ENCODE measurements at places on chromosomes 12 and 14.
A peak's percentile ranks its signal among the peaks of the same experiment; 100 is the strongest.

- DNase-seq = peak; percentile 3
These were observed 12.6 kb upstream of the AMN start for GRCh38 chr14:102909911-102910310.

- no peak for DNase-seq
These were observed 119.8 kb downstream of the KCNK10 start for GRCh38 chr14:88203291-88203690.

DNA sequence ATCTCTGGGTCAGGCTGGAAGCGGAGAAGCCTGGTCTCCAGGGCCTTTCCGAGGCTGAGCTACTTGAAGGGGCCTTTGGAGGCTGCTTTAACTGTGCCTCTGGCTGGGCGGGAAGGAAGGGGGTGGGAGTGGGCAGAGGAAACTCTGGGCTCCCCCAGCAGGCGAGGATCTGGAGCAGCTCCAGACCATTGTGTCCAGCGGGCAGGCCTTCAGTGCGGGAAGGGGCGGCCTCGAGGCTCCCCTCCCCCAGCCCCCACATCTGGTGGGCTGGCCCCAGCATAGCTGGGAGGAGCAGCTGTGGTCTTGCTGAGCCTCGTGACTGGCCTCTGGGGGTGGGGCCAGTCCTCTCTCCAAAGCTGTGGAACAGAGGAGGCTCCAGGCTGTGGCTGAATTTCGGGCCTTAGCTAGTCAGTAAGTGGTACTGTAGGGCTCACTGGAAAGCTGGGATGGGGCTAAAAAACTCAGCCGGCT lies 3.4 kb downstream of the TAMALIN start:
- peak; percentile 93 for DNase-seq

DNA sequence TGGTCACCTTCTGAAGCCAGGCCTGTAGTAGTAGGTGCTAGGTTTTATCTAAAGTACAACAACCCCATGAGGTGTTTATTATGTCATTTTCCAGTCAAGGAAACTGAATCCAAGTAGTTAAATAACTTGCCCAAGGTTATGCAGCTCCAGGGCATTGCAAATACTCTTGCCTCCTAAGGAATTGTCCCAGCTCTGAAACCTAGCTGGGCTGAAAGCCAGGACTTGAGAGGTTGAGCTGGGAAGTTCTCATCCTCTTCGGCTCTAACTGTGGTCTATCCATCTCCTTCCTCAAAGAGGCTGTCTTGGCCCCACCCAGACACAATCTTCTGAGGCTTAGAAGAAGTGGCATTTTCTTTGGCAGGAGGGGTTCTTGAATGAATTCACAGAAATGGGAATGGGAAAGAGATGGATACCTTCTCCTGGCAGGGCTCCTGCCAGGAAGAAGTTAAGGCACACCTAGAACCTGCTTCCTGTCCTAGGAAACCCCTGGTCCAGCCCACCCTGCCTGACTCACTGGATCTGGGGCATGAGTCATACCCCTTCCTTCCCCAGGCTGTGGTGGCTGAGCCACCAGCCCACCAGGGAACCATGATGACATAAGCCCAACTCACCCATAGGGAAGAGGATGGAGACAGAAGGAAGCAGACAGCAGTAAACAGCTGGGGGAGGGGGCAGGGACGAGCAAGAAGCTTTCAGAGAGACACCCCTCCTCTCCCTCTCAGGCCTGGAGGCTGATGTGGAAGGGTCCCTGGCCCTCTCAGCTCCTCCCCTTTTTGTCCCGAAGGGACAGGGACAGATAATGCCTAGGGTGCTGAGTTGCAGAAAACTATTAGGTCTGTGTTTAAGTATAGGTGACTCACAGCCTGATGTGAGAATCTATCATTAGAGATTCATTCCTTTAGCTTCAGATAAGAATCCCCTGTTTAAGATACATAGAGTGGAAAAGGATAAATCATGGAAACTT lies 2.1 kb upstream of the PLEK2 start:
- DNase-seq = peak; percentile 79

DNA sequence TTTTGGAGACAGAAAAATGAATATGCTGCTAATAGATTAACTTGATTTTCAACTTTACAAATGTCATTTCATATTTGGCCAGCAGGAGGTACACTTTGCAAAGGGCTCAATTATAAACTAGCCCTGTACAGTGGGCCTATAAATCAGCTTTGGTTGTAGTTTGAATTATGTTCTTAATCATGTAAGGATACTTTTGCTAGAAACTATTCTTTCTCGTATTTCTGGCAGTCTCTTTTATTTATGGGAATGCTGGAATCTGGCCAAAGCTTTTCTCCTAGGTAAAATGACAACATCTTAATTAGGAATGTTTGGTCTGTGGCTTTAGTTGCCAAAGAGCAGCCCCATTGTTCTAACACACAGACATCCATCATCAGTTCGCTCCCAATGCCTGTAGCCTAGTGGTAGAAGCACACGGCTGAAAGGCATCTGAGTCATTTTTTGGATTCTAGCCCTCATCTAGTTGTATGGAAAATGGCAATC lies 1322.3 kb upstream of the SEL1L start:
- no peak for DNase-seq

DNA sequence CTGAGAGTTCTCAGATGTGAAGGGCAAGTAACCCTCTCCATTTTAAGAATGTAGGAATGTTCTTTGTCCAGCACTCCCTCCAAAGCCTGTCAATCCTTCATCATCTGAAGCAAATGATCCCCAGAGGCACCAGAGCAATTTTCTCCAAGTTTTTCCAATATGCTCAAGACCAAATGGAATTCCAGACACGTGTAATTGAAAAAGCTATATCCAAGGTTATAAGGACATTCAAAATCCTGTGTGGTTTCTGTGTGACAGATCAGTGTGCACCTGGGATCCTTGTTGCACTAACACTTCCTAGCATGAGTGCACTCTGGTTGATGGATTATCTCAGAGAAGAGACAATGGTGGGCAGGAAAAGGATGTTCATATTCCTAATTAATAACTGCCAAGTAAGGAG lies 65.6 kb upstream of the OVCH1 start:
- DNase-seq = no peak

GRCh38 chr12:30631740-30632139 lies 63.9 kb downstream of the IPO8 start:
- DNase-seq = no peak

Measured in posterior vena cava (tissue), 2 donors.